ENCODE measurements at places on chromosomes 3 and 15. TPM values are rescaled to one million over a fixed set of nuclear protein-coding genes. Genes with fewer than 3 reads are reported as not detected.

PLS1 gene
- total RNA-seq, result 1.6 TPM

HYKK gene
- 0.32 TPM for total RNA-seq

PTX3 gene
- 5.8 TPM for total RNA-seq

GOLGA6L10 gene
- total RNA-seq, result 1.8 TPM

ACKR4 gene
- 0.14 TPM for total RNA-seq

POTEB3 gene
- not detected for total RNA-seq

CSPG4 gene
- total RNA-seq, result 0.05 TPM

TMOD3 gene
- total RNA-seq, result 56.5 TPM

CDV3 gene
- 214 TPM for total RNA-seq

NEIL1 gene
- 112 TPM for total RNA-seq

SEMA6D gene
- not detected for total RNA-seq

DNASE1L3 gene
- 1.3 TPM for total RNA-seq

TTLL13 gene
- total RNA-seq, result 2.2 TPM

U2SURP gene
- total RNA-seq, result 179 TPM

FBXO40 gene
- total RNA-seq, result not detected

TAGLN3 gene
- total RNA-seq, result not detected

HHLA2 gene
- not detected for total RNA-seq

XCR1 gene
- total RNA-seq, result 0.21 TPM

UQCRC1 gene
- total RNA-seq, result 139 TPM

PLAAT1 gene
- not detected for total RNA-seq

NLGN1 gene
- total RNA-seq, result not detected

MYL3 gene
- total RNA-seq, result not detected

MED12L gene
- total RNA-seq, result 3.0 TPM

SLC28A1 gene
- total RNA-seq, result not detected

FYTTD1 gene
- total RNA-seq, result 58.0 TPM

ATP10A gene
- total RNA-seq, result 50.1 TPM

GPR62 gene
- not detected for total RNA-seq

TUSC7 gene
- total RNA-seq, result not detected

CSPG5 gene
- total RNA-seq, result 0.63 TPM

TRIM42 gene
- total RNA-seq, result not detected

MORC1 gene
- not detected for total RNA-seq

GRM7 gene
- total RNA-seq, result not detected

VPS33B gene
- 19.8 TPM for total RNA-seq

IQCF5 gene
- total RNA-seq, result not detected

ZNF385D gene
- total RNA-seq, result 0.31 TPM

ISL2 gene
- not detected for total RNA-seq

AAGAB gene
- 41.1 TPM for total RNA-seq

GASK1A gene
- not detected for total RNA-seq

APBA2 gene
- total RNA-seq, result 119 TPM

TEX55 gene
- not detected for total RNA-seq

VPS18 gene
- 30.8 TPM for total RNA-seq

POLQ gene
- total RNA-seq, result 0.66 TPM

RPP25 gene
- total RNA-seq, result 0.50 TPM

COPB2 gene
- total RNA-seq, result 42.4 TPM

CEMIP gene
- not detected for total RNA-seq

ATP13A3 gene
- 79.2 TPM for total RNA-seq

IL17RB gene
- not detected for total RNA-seq

GOLGA6A gene
- total RNA-seq, result 0.82 TPM
